Activated T-helper 17 cell treated with anti-CD3 and anti-CD28 coated beads, Interleukin-2, amount 50 U/mL, for 72 hours (primary cell): ENCODE measurements at places on chromosomes 11 and 22. TPM values are rescaled to one million over a fixed set of nuclear protein-coding genes. Genes with fewer than 3 reads are reported as not detected.

Gene UCP3
- total RNA-seq, result 4.3 TPM

Gene CFL1
- 1,566 TPM for total RNA-seq

Gene ARHGAP20
- total RNA-seq, result not detected

Gene GAB4
- not detected for total RNA-seq

Gene LIPT2
- 4.1 TPM for total RNA-seq

Gene GRAP2
- 50.7 TPM for total RNA-seq

Gene CPT1A
- total RNA-seq, result 45.0 TPM

Gene ASPHD2
- 13.2 TPM for total RNA-seq

DNA sequence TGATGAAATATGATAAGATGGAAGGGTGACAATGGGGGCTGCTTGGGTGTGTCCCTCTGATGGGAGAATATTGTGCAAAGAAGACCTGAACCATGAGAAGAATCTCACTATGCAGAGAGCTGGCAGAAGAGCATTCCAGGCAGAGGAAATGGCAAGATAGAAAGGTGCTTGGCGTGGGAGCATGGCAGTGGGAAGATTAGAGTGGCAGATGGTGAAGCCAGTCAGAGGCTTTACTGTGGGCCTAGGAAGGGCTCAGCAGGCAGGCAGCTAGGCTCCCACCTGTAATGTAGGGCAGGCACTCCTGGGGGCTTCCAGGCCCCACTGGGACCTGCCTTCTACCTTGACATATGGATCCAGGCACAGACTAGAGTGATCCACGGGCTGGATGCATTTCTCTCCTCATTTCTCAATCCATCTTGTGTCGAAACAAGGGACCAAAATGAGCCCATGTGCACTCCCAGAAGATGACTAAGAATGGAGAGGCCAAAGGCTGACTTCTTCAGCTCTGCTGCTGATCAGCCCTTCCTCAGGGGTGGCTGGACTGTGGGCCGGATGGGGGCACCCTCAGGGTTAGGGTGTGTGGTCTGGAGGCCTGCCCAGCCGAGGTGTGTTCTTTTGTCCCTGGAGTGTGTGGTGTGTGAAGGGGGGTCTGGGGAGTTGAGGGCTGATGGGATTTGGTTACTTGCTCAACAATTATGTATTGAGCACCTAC, 88.3 kb downstream of the TSPAN18 start:
- no peak overlapping the region for H3K27ac ChIP-seq
- no peak for ATAC-seq
- H3K27me3 ChIP-seq, result no peaks in the 10 kb centered on the region
- H3K36me3 ChIP-seq, result no peaks in the 10 kb centered on the region

- no peak for ATAC-seq
- H3K4me3 ChIP-seq, result no peak overlapping the region
- H3K4me1 ChIP-seq, result no peaks in the 10 kb centered on the region
- peaks cover 35% of the 10 kb centered on the region for H3K27me3 ChIP-seq
Observed at GRCh38 chr11:19426756-19427403, 186.1 kb upstream of the E2F8 start.

- no peak overlapping the region for H3K27ac ChIP-seq
- peaks cover 6% of the 10 kb centered on the region for H3K27me3 ChIP-seq
- no peak overlapping the region for H3K4me3 ChIP-seq
- H3K4me1 ChIP-seq, result no peaks in the 10 kb centered on the region
- ATAC-seq, result no peak
Observed at GRCh38 chr11:93324500-93324899, 6.0 kb upstream of the DEUP1 start.

- peak overlapping the region; percentile 83 for H3K27ac ChIP-seq
- H3K27me3 ChIP-seq, result no peaks in the 10 kb centered on the region
- peaks cover 21% of the 10 kb centered on the region for H3K4me1 ChIP-seq
- peak; percentile 74 for ATAC-seq
- H3K4me3 ChIP-seq, result peak overlapping the region; percentile 74
Observed at GRCh38 chr11:1889224-1889930, 2.3 kb downstream of the PRR33 start.

GRCh38 chr11:95108159-95108611, 18.5 kb downstream of the ENDOD1 start:
- no peak overlapping the region for H3K27ac ChIP-seq
- ATAC-seq, result no peak
- no peak overlapping the region for H3K4me3 ChIP-seq
- H3K4me1 ChIP-seq, result peaks cover 5% of the 10 kb centered on the region
- peaks cover 29% of the 10 kb centered on the region for H3K36me3 ChIP-seq

DNA sequence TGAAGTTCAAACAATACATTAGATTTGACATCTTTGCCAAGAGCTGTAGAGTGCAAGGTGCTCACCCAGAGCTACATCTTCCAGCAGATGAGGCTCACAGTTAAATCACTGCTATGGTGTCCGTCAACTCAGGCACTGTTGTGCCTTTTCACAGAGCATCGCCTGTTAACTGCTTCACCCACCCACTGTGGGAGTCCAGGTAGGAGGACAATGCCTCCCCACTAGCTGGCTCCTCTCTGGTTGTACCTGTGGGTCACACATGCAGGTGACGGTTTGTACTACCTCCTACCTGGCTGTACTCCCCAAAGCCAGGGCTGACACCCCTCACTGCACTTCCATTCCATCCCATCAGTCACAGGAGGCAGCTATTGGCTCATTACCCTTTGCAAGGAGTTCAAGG, 84.6 kb upstream of the TOP3B start:
- H3K36me3 ChIP-seq, result no peaks in the 10 kb centered on the region
- no peak for ATAC-seq
- peaks cover 9% of the 10 kb centered on the region for H3K27me3 ChIP-seq
- H3K4me1 ChIP-seq, result no peaks in the 10 kb centered on the region

- H3K4me3 ChIP-seq, result no peak overlapping the region
- H3K4me1 ChIP-seq, result no peaks in the 10 kb centered on the region
- ATAC-seq, result no peak
- no peak overlapping the region for H3K27ac ChIP-seq
Observed at GRCh38 chr11:116189408-116190170, 583.2 kb downstream of the BUD13 start.

- H3K27me3 ChIP-seq, result peaks cover 32% of the 10 kb centered on the region
- ATAC-seq, result no peak
- H3K36me3 ChIP-seq, result no peaks in the 10 kb centered on the region
- H3K4me1 ChIP-seq, result no peaks in the 10 kb centered on the region
- no peak overlapping the region for H3K4me3 ChIP-seq
Observed at GRCh38 chr22:32745996-32746322, 55.5 kb upstream of the TIMP3 start.
